Hematopoietic multipotent progenitor cell treated with erythropoietin and hydrocortisone succinate and interleukin-3 and kit ligand, for 15 days (in vitro differentiated cells): ENCODE measurements at places on chromosomes 5 and 9.

DNA sequence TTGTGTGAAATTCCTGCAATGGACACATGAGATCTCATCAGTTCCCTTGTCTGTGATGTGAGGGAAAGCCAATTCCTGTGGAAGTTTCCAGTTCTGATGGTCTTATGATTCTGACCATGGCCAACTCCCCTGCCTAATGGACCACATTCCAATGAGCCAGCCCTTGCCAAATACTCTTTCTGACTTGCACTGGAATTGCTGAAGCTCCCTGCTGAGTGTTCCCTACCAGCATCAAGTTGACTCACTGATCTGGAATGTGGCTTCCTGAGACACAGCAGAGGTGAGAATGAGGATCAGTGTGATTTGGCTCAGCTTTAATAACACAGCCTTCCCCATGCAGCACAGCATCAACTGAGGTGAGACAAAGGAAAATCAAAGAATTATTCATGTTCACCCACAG, 427.8 kb downstream of the KDM4C start:
- DNase-seq, result no peak

DNA sequence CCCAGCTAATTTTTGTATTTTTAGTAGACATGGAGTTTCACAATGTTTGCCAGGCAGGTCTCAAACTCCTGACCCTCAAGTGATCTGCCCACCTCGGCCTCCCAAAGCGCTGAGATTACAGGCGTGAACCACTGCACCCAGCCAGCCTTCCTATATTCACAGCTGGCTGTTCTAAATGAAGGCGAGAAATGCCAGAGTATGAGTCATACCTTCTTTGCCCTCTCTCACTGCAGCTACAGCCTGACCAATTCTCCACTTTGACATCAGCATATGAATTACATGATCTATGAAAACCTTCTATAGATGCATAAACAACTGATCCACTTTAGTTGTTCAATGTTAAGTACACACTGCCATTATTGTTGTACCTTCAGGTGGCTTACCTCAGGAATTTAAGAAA, 14.5 kb downstream of the APTX start:
- no peak for DNase-seq

GRCh38 chr9:109894921-109895758, 115.1 kb downstream of the PALM2AKAP2 start:
- DNase-seq, result no peak

DNA sequence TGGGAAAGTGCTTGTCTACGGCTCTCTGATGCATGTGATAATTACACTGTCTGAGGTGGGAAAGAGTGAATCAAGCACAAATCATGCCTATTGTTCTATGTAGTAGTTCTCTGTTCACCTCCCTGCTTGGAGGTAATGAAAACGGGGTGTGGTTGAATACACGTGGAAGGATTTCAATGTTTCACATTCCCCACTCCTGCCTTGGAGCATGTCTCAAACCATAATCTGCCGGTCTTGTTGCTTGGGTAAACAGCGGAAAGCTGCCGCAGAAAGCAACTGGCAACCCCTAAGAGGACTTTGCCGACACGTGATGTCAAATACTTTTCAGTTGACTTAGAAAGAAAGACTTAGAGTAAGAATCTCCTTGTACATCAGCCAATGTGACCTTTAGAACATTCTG, 63.5 kb upstream of the MOCS2 start:
- DNase-seq, result no peak

- DNase-seq, result no peak
These were observed 438.4 kb downstream of the RAB3C start for GRCh38 chr5:59021286-59021673.

GRCh38 chr5:152372875-152373274, 32.2 kb downstream of the NMUR2 start:
- no peak for DNase-seq

DNA sequence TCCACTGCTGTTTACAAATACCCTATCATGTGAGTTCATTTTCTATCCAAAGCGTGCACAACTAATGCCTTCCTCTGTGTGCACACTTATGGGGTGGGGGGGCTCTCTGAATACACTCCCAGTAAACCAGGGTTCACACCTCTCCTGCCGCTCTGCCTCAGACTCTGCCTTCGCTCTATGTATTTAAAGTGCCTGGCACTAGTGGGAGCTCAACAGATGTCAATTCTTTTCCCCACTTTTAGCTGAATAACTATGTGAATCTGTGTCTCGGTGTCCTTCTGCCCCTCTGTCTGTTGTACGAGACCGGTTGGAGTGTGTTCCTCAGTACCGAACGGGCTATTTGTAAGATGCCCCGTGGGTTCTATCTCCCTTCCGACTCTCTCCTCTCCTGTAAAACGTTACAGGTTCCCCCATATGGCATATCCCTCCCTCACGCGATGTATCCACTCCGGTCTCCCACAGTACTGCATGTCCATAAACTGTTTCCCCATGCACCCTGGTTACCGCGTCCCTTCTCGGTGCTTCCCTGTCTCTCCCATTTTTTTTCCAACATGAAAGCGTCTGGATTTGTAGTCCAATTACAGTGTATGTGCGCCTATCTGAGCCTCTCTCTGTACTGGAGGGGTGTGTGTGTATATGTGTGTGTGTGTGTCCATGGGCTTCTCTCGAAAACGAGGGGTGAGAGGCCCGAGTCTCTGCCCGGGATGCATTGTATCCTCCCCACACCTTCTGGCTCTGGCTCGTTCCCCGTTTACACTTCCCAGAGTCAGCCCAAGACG, 1.6 kb downstream of the ELL2 start:
- DNase-seq, result peak; percentile 50

DNA sequence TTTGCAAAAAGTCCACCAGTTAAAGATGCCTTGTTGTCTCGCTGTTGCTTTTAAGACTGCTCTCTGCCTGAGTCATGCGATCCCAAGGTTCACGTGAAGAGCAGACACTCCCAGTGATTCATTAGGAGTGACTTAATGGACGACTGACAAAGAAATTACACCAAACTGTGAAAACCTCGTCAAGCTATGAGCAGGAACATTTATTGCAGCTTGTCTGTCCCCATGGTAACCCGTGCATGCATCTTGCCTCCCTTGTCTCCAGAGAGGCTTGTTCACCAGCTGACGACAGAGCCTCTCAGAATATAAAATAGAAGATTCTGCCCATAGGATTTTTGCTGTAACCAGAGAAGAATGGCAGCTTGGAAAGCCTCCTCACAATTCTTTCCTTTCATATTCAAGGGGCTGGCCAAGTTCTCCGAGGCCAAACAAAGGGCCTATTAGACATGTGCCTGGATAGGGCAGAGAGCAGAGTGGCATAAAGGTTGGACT, 352.7 kb downstream of the SPOCK1 start:
- no peak for DNase-seq

DNA sequence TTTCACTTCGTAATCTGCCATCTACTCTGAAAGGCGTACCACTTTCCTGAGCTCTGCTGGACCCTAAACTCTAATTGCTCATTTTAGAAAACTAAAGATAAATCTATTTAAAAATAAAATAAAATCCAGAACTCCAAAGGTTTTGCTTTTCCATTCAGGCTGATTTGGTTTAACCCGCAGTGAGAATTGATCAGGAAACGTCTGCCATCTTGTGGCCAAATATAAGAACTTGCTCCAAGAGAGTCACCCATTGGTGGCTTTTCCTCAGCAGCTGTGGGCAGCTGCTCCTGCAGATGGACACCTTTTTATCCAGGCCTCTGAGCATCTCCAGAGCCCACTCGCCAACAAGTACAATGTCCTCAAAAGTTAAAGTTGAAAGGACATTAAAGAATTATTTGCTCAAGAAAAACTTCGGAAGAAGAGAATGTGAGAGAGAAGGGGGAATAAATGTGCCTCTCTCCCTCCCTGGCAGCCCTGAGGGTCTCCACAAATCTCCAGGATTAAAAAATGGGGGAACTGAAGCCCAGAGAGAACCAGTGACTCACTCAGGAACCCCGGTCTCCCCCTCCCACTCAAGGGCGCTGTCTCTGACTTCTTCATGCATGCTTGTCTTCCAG, 4.1 kb downstream of the SAXO1 start:
- peak; percentile 53 for DNase-seq

- no peak for DNase-seq
These were observed 69.1 kb downstream of the MYO10 start for GRCh38 chr5:16866795-16867576.

- no peak for DNase-seq
These were observed 18.1 kb downstream of the GCNT4 start for GRCh38 chr5:75034137-75034739.

- DNase-seq, result no peak
These were observed 6.8 kb downstream of the SYK start for GRCh38 chr9:90808398-90808797.

GRCh38 chr5:52690236-52690768, 97.4 kb upstream of the ITGA1 start:
- no peak for DNase-seq

DNA sequence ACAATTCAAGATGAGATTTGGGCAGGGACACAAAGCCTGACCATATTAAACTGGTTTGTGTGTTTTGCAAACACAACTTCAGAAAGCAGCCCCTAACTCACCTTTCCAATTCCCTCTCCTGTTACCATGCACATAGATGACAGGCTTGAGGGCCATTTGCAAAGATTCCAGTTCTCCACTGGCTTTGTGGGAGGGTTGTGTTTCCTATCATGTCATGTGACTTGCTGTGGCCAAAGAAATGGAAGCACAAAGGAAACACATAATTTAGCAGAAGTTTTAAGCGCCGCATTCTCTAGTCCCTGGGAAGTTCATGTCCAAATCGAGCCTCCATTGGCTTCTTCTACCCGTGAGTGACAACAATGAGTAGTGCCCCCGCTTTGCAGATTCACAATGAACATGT, 57.9 kb upstream of the CDH6 start:
- no peak for DNase-seq

- no peak for DNase-seq
These were observed 468.1 kb upstream of the ACTBL2 start for GRCh38 chr5:57950616-57951228.

DNA sequence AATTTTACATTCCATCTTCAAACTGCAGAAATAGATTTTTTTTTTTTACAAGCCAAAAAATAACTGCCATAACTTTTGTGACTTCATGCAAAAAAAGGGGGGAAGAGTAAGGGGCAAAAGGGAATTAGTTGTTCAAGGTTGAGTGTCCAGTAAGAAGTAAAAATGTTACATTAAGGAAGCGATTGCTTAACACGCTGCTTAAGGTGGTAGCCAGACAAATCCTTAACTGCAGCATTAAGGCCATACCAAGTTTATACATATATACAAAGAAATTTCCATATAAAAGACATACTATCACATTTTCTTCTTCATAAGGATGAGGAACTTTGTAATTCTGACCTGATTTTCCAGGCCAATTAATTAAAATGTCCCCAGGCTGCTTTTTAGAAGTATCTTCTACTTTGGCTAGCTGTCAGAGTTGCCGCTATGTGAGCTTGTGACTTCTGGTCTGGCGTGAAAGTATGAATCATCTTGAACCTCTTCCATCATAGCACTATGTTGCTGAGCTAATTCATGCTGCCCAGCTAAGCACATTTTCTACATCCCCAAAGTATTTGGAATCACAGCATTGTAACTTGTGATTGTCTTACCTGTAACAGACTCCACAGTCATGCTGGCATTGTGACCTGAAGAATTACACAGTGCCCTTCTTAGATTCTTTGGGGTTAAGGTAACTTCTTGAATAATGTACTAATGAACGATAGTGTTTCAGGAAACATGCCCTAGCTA, 40.0 kb downstream of the G3BP1 start:
- no peak for DNase-seq

GRCh38 chr9:37693260-37693659, 42.5 kb downstream of the FRMPD1 start:
- no peak for DNase-seq

- no peak for DNase-seq
These were observed 14.2 kb upstream of the JAKMIP2 start for GRCh38 chr5:147796556-147797308.

- DNase-seq, result no peak
These were observed 40.4 kb upstream of the APC start for GRCh38 chr5:112697322-112697721.

DNA sequence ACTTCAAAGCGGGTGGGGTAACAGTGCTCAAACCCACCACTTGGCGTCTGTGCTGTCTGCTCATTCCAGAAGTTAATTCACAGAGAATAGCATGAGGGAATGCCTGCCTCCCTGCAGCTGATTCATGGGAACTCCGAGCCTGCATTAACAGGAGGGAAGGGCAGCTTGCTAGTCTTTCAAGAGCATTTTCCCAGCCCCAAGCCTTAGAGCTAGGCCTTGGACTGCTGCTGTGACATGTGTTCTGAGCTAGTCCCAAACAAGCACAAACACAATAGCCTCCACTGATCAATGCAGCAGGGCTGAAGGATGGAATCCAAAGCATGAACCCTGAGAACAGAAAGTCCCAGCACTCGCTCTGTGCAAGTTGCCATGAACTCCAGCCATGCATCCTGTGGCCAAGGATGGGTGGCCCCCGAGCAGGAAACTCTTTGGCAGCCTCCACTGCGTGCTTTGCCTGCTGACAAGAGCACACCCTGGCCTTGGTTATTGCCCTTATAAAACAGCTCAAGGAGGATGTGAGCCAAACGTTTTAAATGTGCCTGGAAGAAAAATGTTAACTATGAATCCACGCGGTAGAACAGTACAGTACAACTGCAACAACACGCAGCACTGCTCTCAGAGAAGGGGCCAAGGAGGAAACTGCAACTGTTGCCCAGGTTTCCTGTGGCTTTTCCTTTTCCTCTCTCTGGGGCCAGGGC, 653.1 kb upstream of the KLF4 start:
- DNase-seq, result no peak

GRCh38 chr5:76363352-76364225, 39.5 kb upstream of the IQGAP2 start:
- DNase-seq, result peak; percentile 94

DNA sequence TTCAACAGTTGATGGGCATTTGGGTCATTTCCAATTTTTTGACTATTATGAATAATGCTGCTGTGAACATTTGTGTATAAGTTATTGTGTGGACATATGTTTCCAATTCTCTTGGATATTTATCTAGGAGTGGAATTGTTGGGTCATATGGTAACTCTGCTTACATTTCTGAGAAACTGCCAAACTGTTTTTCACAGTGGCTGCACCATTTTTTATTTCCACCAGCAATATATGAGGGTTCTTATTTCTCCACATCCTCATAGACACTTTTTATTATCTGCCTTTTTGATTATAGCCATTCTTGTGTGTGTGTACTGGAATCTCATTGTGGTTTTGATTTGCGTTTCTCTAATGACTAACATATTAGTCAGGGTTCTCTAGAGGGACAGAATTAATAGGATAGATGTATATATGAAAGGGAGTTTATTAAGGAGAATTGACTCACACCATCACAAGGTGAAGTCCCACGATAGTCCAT, 14.7 kb upstream of the MED27 start:
- no peak for DNase-seq

DNA sequence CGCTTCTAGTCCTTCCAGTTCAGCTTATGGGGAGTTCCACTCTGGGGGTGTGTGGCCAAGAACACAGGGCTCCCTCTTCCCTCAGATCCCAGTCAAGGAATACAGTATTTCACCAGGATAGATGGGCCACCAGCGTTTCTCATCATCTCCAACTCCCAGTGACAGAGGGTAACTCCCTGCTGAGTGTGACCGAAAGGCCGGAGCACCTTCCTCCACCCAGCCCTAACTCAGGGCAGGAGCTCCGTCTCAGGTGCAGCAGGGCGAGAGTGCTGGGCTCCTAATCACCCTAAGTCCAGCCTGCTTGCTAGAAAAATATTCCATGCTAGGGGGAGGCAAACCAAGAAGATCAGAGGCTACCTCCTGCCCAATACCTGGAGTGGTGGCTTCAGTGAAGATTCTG, 102.6 kb downstream of the ADAMTS2 start:
- no peak for DNase-seq

- DNase-seq, result no peak
These were observed 58.1 kb upstream of the ABCA1 start for GRCh38 chr9:104986096-104986495.

GRCh38 chr5:78661691-78662090, 13.1 kb upstream of the LHFPL2 start:
- DNase-seq, result no peak
